ENCODE measurements at places on chromosomes 6 and 20.

DNA sequence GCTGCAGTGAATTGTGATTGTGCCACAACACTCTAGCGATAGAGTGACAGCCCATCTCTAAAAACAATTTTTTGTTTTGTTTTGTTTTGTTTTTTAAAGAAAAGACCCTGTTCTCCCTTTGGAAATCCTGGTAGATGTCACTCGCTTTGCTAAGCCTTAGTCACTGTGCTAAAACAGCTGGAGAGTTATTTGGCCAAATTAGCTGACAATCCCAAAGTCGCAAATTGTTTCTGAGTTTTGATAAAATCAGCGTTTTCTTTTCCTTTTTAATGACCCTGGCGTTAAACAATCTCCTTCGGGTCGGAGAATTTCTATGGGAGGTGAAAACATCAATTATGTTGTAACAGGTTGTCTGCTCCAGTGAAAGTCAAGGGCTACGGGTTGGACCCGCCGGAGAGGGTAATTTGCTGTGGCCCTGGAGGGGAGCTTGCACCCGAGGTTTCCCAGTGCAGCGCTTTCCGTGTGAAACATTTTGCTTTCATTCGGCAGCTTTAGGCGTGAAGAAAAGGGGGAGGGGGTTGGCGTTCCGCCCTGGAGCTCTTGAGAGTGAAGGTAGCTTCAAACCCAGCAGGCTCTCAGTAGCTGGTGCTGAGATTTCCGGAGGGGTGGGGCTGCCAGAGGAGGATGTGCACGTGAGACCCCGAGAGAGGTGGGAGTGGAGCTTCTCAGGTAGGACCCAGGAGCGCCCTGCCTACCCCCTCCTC, 296.6 kb downstream of the PHACTR1 start:
- no peak for DNase-seq

DNA sequence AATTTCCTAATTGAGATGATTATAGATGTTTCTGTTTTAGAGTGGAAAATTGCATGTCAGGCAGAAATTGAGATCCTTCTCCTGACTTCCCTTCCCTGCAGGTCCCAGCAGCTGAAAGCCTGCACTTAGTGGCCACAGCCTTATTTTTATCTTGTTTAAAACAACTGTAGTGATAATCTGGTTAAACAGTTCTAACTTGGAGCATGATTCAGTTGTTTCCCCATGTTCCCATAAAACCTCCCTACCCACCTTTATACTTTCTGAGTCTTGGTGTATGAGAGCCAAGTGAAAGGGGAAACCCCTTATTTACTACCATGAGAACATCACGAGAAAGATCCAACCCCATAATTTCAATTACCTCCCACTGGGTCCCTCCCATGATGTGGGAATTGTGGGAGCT, 195.2 kb downstream of the SLC16A10 start:
- DNase-seq = no peak

- no peak for DNase-seq
These were observed 85.1 kb downstream of the LYRM2 start for GRCh38 chr6:89553431-89553830.

DNA sequence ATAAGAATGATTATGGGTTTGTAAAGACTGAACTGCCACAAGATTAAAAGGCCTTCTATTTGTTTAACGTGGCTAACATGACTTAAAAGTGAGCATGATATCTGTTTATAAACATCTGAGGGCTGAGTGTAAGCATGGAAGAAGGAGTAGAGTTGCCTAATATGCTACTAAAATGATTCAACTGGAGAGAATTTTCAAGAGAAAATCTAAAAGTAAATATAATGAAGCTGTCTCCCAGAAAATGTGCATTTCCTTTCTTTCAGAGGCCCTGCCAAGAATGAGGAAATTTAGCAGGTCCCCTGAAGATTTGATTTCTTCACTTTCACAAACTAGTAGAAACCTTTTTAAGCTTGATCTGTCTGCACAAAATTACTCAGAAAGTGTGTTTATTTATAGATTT, 4.2 kb upstream of the EYA4 start:
- DNase-seq = no peak

- no peak for DNase-seq
These were observed 285.6 kb downstream of the ZNF217 start for GRCh38 chr20:53307964-53308597.

All from activated CD8-positive, alpha-beta memory T cell treated with anti-CD3 and anti-CD28 coated beads for 48 hours (primary cell).